ENCODE measurements at places on chromosomes 12 and 14.
A peak's percentile ranks its signal among the peaks of the same experiment; 100 is the strongest.

DNA sequence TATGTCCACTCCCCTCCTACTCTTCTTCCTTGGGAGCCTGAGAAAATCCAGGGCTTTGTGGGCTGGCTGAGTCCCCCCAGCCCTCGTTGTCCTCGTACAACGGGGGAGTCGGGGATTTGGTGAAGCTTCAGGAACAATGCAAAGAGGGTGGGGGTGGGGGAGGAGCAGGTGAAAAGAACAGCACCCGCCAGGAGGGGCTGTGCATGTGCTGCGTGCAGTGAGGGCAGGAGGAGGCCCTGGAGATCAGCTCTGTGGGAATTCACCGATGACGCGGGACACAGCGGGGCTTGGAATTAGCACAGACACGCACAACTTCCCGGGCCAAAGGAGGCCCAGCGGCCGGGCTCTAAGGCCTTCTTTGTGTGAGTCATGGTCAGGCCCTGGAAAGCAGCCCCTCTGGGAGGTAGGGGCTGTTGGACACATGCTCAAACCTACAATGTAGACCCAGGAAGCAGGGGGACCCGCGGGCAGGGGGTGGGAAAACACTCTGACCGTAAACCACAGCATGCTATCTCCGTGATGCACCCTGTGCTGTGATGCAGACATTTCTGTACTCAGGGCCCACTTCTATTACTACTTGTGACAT lies 32.8 kb downstream of the RBM19 start:
- no peak for DNase-seq

DNA sequence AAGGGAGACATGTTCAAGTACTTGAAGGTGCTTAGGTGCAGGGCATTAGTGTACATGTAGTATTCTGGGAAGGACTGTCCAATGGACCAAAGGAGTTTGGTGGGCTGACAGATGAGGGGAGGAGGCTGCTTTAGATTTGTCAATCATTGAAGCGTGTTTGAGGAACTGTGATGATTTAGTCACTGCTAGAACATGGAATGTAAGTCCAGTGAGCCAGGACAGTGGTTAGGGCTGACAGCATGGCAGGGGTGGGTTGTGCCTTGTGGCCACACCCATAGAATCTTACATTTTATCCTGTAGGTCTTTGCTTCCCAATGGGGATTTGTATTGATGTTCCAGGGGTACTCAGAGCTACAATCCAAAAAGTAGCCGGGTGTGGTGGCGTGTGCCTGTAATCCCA lies 24.6 kb downstream of the DIP2B start:
- DNase-seq: no peak

DNA sequence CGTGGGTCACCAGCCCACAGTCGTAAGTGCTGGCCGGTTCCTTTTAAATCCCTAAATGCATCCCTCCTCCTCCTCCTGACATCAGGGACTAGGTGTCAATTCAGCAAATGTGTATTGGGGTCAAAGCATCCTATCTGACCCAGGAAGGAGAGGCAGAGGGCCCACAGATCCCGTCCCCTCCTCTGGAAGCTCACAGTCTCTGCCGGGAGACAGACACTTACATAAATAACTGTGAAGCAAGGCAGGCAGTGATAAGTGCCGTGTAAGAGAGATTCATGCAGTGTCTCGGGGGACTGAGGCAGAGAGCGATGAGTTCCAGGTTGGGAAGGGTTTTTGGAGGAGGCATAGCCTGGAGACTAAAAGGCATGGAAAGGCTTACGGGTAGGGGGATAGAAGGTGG lies 44.1 kb downstream of the HRK start:
- no peak for DNase-seq

DNA sequence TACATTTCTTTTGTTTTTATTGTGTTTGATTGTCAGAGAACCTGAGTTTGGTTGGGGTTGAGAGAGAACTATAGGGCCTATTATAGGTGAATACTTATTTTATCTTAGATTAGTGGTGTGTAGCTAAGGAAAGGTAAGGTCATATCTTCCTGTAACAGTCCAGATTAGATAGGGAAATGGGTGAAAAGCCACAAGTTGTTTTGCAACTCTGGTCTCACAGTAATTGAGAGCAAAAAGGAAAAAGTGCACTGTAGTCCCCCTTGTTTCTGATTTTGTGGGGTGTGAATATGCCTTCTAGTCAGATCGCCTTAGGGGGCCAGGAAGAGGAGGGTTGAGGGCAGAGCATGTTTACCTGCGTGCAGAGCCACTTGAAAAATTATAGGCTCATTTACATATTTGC lies 8.9 kb downstream of the MSRB3 start:
- no peak for DNase-seq

DNA sequence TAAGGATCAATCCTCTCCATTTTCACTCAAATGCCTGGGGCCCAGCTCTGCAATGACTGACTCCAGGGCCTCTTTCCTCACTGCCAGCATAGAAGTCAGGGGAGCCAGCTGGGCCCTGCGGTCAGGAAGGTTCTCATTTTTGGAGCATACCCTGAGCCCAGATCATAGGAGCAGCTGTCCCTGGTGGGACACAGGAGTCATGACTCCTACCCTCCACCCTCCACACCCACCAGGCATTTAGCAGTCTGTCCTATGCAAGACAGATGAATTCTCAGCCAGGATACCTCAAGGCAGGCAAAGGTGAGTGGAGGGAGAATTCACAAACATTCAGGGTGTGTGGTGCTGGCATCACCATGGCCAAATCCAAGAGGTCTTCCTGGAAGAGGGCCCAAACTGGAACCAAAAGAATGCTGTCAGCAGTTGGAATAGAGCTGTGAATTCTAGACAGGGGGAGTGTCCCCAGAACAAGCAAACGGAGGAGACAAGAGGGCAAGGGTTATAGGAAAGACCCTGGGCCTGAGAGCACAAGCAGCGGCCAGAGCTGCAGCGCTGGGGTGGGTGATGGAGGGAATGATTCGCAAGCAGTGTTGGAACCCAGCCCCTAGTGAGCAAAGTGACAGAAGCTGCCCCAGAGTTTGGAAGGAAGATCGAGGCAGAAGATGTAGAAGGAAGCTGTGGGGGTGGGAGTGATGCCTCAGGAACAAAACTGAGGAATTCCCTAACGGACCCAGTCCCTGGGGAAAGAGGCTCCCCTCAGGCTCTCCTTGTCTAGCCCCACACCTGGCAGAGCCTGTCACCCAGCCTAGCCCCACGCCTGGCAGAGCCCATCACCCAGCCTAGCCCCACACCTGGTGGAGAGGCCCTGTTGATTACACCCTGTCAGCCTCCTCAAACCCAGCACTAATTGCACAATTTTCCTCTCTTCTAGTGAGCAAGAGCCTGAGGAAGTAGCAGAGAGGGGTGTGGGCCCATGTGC lies 4.5 kb upstream of the REM2 start:
- no peak for DNase-seq

DNA sequence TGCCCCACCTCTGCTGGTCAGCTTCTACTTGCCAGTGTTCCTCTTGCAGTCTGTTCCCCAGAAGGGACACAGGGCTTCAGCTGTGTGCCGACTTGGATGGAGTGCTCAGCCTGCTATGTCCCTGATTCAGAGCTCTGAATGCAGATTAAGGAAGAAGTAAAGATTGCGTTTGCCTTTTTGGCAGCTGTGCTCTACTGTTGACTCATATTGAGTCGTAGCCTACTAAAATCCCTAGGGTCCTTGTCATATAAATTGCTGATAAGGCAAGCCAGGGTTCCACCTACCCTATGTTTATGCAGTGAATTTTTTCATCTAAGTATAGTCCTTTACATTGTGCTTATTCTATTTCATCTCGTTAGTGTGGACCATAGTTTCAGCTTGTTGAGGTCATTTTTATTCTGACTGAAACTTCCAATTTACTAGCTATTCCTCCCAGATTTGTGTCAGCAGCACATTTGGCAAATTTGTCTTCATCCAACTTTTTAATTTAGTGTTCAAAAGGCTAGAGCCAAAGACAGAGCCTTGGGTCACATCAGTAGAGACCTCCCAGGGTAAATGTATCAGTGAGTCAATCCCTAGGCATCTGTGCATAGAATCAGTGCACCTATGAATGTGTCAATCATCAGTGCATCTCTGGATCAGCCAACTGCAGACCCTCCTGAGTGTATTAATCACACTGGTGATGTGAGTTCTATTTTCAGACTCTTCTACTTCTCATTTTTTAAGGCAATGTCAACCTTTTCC lies 31.9 kb downstream of the CACNA1C start:
- DNase-seq: no peak

- no peak for DNase-seq
Observed at GRCh38 chr12:34406996-34407300, 384.7 kb downstream of the ALG10 start.

- DNase-seq: peak; percentile 34
Observed at GRCh38 chr14:94548999-94549985, 11.9 kb upstream of the SERPINA4 start.

GRCh38 chr12:116609319-116610114 lies 50.3 kb downstream of the MAP1LC3B2 start:
- no peak for DNase-seq

GRCh38 chr12:85836197-85837090 lies at the start of gene RASSF9:
TSS of gene RASSF9 (minus strand) at chr12:85836409. CDS start at chr12:85836201, 208 bp downstream.
- no peak for DNase-seq

GRCh38 chr12:127928615-127929571 lies 338.1 kb upstream of the TMEM132C start:
- no peak for DNase-seq

DNA sequence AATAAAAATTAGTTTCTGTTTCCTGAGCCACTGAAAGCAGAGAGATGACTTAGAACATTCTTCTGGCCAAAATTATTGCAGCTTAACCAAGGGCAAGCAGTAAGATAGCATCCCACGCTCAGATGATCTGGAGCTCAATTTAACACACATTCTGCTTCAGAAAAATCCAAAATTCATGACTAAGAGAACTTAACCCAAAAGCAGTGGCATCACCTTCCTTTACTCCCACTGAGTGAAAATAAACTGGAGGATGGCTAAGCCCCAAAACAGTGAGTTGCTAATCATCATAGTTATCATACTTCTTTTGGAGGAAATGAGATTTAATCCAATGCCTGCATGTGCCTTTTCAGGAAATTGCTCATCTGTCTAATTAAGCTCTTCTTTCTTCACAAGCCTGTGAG lies 195.4 kb downstream of the DUSP6 start:
- peak; percentile 35 for DNase-seq

DNA sequence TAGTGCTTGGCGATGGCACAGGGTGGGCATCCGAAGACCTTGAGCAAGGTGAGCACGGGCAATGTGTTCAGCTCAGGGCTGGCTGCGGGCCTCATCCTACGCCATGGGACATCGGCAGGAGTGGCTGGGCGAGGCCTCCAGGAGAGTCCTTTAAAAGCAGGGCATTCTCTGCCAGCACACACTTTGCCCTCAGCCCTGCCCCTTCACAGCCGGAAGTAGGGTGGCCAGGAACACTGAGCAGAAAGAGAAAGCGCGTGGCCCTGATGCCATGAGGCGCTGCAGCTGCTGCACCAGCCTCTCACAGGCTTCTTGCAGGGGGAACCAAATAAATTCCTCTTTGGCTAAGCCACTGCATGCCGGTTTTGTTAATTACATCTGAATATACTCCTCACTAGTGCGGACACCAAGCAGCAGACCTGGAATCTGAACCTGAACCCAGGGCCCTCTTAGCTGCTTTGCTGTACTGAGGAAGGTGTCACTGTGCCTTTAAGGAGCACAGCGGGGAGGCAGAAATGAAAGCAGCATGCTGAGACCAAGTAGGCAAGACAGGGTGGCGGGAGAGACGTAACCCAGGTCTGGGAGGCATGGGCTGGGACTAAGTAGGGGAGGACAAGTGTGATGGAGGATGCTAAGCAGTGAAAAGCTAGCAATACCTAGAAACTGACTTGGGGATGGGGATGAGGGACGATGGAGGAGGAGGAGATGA lies 155.2 kb downstream of the TTC7B start:
- no peak for DNase-seq

DNA sequence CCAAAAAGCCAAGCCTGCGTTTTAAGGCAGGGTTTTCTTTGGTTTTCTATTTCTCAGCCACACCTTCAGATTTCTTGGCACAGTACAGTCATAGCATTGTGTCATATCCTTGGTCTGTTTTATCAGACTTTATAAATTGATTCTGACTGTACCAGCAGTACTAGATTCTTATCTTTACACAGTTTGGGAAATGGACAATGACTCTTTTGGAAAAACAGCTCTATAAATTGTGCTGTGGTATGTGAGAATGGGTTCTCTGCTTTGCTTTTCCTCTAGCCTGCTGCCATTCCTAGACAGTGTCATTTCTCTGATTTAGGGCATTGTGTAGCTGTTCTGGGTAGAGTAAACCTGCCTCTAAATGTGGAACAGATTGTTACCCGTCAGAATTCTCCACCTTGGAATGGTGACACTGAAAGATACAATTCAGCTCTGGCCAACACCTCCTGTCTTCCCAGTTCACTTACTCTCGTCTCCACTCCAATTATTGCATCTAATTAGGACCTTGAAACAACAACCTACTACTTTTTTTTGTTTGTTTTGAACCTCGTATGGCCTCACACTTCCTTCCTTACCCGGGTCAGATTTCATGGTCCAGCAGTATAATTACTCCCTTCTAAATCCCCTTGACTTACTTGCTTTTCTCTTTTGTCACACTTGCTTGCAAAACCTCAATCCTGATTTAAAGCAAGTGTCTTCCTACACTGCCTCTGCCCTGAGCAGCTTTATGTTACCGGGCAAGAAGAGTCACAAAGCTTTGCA lies 226.3 kb downstream of the ERC1 start:
- no peak for DNase-seq

DNA sequence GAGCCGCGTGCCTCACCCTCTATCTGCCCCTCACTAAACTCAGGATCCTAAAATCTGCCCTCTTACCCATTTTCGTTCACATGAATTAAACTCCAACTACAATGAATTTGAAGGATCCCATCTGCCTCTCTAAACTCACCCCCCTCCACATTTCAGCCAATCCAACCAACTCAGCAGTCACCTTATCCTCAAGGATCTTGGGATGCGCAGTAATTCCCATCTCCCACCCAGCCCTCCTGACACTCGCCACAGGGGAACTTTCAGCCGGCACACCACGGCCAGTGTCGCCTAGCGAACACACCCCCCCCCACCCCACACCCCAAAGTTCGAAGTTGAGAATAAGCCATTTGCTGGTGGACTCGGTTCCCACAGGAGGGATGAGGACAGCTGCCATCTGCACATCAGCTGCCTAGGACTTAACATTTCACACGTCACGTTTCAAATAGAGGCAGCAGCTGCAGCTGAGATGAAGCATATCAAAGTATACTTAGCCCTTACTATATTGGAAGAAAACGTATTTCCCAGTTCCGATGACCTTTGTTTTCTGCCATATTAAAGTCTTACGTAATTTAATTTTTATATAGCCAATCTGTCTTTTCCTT lies 8.7 kb upstream of the SELPLG start:
- DNase-seq: no peak

GRCh38 chr14:71142375-71143038 lies 235.2 kb downstream of the PCNX1 start:
- DNase-seq: peak; percentile 76

- DNase-seq: no peak
Observed at GRCh38 chr12:67710582-67710981, 62.0 kb downstream of the DYRK2 start.

DNA sequence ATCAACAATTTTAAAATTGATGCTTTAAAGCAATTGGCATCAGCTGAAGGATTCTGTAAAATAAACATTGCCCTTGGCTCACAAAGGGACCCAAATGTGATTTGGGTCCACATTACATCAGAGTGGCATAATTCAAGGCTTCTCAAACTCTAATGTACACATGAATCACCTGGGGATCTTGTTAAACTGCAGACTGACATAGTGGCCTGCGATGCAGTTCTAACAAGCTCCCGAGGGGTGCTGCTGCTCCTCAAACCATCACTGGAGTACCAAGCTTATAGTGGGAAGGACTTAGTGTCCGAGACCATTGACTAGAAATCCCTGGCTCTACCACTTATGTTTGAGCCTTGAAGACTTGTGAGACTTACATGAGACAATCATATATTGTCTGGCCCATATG lies 31.8 kb upstream of the DNM1L start:
- no peak for DNase-seq

- DNase-seq: no peak
Observed at GRCh38 chr14:51370758-51371386, 130.8 kb downstream of the TMX1 start.
